BJ (cell line): ENCODE measurements at places on chromosomes 7 and 10. TPM values are rescaled to one million over a fixed set of nuclear protein-coding genes. Genes with fewer than 3 reads are reported as not detected.

DNA sequence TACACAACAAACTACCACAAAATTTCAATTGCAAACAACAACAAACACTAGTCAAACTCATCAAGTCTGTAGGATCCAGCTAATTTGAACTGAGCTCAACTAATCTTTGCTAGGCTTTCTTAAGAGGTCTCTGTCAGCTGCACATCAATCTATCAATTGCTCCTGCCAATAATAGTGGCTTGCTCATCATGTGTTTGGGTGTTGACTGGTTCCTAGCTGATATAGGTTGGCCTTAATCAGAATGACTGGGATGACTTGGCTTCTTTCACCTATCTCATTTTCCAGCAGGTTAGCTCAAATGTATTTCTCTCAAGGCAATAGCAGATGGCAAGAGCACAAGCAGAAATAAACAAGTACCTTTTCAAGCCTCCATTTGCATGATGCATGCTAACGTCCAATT lies 370.3 kb upstream of the NFE2L3 start:
- no peak for DNase-seq

The CNPY1 gene
- polyA plus RNA-seq = not detected in 2 replicates

- DNase-seq = no peak
Measured at GRCh38 chr10:80896959-80897358, 359.3 kb downstream of the SH2D4B start.

DNA sequence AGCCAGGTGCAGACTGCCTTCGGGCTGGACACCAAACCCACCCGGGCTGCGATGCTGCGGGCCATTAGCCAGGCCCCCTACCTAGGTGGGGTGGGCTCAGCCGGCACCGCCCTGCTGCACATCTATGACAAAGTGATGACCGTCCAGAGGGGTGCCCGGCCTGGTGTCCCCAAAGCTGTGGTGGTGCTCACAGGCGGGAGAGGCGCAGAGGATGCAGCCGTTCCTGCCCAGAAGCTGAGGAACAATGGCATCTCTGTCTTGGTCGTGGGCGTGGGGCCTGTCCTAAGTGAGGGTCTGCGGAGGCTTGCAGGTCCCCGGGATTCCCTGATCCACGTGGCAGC lies 50.0 kb downstream of the VWA2 start:
- DNase-seq = no peak

The SLC26A3 gene
- polyA plus RNA-seq = not detected in 2 replicates

- no peak for DNase-seq
Measured at GRCh38 chr10:18504161-18504560, 147.2 kb downstream of the NSUN6 start.

DNA sequence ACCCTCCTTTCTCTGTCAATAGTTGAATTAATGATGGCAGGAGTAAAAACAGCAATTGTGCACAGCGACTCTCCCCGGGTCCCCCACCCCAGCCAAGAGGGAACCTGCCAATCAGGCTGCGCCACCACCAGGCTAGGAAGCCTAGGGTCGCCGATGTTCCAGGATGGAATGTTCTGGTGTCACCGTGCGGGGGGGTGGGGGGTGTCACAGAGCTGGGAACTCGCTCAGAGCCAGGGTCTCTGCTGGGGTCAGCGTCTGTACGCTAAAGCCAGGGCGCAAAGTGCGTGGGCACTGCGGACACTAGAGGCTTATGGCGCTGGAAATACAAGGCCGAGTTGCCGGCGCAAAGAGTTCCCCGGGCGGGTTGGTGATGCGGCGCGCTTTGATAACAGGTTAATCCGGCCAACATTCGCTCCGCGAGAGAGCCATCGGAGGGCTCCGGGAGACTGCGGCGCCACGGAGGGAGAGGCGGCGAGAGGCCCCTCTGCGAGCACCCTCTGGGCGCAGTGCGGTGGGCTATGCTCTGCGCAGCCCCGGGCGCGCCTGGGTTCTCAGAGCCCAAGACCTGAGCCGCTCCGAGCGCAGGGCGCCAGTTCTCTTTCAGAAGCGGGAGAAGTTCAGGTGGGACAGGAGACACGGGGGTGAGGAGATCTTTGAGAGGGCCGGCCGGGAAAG lies 192.3 kb downstream of the EMX2 start:
- no peak for DNase-seq

GRCh38 chr7:2864999-2865670 lies 21.0 kb upstream of the GNA12 start:
- DNase-seq = no peak

DNA sequence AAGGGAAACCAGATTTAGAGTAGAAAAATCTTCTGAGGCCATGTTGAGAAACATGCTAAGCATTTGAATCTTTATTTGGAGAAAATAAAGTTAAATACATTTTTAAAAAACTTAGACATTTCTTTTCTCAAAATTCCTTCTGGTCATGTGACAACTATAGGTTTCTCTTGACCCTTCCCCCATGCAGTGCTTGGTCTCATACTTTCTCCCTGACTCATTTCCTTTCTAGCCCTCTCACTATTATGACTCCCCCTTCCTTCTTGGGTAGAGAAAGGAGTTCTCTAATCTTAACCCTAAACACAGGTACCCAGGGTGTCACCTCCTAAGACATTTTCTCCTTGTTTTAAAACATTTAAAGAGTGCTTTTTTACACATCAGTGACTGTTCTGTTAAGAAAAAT lies 179.5 kb upstream of the TMEM106B start:
- DNase-seq = no peak

DNA sequence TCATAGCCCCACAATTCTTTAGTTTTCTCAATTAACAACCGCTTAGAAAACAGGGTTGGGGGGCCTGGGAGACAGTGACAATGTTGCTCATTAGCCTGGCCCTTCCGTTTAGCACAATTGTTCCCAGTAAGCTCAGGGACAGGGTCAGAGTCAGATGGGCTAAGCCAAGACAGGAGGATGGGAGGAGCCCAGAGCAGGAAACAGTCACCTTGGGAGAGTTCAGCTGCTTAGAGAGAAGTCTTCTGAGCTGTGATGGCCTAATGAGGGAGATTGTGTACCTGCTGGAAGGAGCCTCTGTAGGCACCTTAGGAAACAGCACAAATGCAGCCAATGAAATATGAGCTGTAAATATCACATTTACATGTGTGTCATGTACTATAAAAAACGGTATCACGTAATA lies 35.9 kb downstream of the SVOPL start:
- DNase-seq = no peak

GRCh38 chr7:135706858-135707569 lies 21.0 kb downstream of the SLC13A4 start:
- no peak for DNase-seq

DNA sequence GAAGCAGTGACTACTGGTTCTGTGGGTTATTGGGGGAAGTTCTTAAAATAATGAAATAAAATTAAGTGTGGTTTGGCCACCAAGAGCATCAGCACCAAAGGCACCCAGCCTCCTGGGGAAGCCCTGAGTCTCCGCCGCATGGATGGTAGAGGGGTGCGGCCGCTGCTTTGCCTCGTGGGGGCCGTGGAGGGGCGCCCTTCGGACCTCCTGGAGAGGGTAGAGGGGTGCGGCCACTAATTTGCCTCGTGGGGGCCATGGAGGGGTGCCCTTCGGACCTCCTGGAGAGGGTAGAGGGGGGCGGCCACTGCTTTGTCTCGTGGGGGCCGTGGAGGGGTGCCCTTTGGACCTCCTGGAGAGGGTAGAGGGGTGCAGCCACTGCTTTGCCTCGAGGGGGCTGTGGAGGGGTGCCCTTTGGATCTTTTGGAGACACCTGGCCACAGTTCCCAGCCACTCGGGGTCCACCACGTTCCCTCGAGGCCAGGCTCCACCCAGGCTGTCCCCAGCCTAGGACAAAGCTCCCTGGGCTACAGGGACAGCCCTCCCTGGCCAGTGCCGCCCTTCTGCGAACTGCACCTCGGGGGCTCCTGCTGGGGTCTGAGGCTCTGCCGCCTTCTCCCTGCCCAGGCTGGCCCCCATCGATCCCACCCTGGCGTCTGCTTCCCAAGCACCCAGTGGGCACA lies 535.1 kb downstream of the PTPRN2 start:
- DNase-seq = no peak

DNA sequence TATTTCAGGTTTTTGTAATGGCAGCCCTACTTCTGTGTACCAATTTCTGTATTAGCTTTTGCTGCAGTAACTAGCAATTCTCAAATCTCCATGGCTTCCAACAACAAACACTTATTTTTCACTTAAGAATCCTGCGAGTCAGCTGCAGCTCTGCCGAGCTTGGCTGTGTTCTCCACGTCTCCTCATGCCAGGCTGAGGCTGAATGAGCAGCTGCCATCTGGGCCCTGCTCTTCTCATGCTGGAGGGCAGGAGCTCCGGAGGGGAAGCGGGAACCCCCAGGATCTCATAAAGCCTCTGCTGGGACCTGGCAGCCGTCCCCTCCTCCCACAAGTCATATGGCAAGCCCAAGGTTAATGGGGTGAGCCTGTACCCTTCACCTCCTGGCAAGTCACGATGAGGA lies 591.1 kb downstream of the SDK1 start:
- no peak for DNase-seq

GRCh38 chr10:121426307-121426706 lies 171.9 kb downstream of the FGFR2 start:
- DNase-seq = no peak

GRCh38 chr7:1214516-1214915 lies 18.2 kb upstream of the UNCX start:
- DNase-seq = no peak
